Occipital lobe (tissue), 3 donors: ENCODE measurements at places on chromosomes 1 and 21. TPM values are rescaled to one million over a fixed set of nuclear protein-coding genes. Genes with fewer than 3 reads are reported as not detected.

OR2T35 gene
- total RNA-seq: not detected

CBR3 gene
- total RNA-seq: 0.78 TPM

CRYAA gene
- not detected for total RNA-seq

BLACAT1 gene
- total RNA-seq: 0.94 TPM

LCE1D gene
- not detected for total RNA-seq

DNA sequence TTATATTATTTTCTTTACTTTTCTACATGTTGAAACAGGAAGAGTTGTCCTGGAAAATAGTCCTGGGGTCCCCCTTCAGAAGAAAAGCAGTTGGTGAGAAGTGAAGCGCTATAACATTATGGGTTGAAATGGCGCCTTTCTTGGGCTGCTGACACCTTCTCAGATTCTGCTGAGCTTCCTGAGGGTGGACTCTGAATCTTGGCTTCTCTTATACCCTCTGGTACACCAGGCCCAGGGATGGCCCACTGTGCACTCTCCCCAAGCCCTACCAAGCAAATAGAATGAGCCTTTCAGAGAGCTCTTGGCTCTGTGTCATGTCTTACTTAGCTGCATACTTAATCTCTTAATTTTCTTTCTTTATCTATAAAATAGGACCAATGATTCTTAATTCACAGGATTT lies 42.3 kb downstream of the CD247 start:
- no peak for DNase-seq

- no peak for DNase-seq
These were observed 71.4 kb downstream of the MEGF6 start for GRCh38 chr1:3539707-3540425.

DNA sequence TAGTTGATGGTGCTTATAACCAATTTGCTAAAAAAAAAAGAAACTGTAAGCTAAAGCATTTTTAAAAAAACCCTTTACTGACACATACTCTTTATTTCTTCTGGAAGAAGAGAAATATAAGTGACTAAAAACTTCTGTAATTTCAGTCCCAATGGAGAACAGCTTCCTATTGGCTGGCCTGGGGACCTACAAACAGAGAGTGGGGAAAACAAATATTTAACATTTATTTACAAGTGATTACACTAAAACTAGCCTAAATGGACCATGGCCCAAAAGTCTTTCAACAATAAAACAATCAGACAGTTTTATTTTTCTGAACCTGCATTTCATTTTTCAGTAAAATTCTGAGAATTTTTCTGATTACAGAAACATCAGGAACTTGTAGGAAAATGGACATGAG lies 15.2 kb downstream of the TARBP1 start:
- DNase-seq: no peak

DNA sequence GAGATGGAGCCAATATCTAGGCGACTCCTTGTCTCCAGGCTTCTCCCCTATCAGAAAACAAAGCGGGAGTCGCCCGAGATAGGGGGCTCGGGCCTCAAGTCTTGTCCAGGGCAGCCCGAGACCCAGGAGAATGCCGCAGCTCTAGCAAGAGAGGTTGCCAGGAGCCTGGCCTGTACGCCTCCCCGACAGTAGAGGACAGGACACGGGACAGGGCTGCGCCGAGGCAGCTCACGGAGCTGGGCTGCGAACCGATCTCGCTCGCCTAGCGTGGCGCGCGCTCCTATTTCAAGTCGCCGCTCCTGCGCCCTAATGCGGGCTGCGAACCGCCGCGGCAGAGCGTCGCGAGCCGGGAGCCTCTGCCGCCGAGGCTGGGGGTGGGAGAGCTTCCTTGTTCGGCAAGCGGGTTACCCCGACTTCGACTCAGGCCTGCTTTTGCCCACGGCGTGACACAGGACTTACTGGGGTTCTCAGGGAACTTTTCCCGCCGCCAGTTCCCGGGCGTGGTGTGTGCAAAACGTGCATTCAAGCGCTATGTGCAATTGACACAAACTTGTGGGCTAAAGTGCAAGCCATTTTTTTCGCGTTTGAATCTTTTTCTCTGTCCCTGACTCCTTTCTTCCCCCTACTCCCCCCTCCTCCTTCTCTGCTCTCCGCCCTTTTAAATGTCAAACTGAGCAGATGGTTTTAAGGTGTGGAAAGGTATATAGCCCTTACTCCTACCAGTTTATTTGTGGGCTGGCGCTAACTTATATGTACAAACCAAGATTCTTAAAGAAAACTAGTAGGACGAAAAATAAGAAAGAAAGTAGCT lies 2.4 kb upstream of the PROX1 start:
- no peak for DNase-seq

DNA sequence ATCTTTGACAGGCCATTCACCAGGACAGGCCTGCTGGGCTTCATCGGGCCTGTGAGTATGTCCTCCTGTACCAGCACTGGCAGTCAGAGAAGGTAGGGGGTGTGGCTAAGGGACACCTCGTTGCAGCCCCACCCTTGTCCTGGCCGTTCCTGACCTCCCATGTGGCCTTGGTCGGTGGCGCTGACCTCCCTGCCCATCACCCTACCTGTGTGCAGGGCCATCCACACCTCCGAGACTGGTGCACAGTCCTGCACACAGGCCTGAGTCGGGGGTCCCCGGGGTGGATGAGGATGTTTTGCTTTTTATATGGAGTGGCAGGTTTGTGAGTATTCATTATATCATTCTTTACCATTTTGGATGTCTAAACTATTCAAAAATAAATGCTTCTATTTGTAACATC lies 59.0 kb downstream of the S100B start:
- DNase-seq: no peak

DNA sequence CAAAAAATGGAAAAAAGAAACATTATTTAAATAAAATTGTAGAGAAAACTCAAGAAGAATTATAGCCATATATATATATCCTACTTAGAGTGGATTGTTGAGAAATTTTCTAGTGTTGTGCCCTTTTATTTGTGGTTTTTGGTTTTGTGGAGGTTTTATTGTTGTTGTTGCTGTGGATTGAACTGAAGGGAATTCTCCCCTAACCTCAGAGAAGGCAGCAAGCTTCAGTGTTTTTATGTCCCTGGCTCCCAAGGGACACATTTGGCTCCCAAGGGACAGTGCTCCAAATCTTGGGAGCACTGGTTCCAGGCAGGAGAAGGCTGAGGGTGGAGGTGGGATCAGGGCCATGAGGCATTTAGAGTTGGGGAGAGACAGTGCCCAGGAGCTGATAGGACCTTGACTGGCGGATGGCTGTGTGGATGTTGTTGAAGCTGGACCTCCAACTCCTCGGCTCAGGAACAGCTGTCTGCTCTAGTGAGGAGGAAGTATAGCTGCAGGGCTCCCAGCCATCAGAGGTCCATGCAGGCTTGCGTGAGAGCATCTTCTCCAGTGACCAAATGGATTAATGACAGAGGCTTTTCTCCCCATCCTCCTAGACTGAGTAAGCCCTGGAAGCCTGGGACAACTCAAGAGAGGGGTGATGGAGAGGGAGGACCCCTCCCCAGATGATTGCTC lies 100.5 kb downstream of the TEX35 start:
- no peak for DNase-seq

DNA sequence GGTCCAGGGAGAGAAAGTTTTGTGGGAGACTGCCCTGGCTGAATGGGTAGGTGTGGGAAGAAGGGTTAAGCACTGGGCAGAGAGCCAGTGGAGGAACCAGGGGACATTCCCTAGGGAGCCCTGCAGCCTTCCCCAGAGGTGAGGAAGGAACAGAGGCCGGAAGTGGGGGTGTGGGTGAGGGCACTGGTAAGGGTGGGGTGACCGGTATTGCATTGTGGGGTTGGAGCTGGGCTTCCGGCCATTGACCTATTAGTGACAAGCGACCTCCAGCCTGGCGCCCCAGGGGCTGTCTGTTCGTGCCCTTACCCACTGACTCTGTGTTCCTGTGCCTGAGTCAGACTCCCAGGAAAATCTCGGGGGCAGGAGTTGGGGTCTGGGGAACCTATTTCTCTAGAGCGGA lies 3.5 kb upstream of the TSPAN1 start:
- DNase-seq: no peak

- DNase-seq: no peak
These were observed 249.0 kb downstream of the SETD4 start for GRCh38 chr21:35811191-35811806.

- DNase-seq: no peak
These were observed 55.7 kb upstream of the ACADM start for GRCh38 chr1:75668813-75669212.

DNA sequence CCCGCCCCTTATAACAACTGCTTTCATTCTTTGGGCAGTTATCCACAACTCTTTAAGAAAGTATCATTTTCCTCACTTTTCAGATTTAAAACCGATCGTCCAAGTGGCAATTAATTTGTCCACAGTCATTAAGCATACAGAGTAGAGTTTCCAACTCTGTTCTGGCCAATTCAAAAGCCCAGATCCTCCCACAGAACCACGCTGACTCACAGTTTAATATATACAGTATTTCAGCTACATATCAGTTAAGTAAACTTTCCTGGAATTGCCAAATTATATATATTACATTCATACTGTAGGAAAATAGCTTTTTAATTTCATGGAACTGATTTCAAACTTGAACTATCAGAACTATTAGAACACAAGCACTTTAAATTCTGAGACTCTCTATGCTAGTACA lies 163.8 kb upstream of the ESRRG start:
- no peak for DNase-seq

DNA sequence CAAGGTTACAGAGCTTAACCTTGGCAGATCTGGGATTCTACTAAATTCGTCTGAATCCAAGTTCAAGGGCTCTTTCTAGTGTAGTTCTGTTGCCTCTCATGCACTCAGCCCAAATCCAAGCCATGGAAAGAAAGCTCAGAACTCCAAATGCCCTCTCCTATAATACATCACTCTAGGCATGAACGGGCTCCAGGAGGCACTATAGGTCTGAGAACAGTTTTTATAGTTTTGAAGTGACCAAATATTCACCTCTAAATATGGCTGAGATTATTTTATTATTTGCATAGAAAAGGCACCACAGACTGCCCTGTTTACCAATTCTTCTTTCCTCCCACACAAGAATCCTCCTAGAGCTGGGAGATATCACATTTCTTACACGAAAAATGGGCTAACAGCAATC lies 327.9 kb upstream of the BEND5 start:
- no peak for DNase-seq

DNA sequence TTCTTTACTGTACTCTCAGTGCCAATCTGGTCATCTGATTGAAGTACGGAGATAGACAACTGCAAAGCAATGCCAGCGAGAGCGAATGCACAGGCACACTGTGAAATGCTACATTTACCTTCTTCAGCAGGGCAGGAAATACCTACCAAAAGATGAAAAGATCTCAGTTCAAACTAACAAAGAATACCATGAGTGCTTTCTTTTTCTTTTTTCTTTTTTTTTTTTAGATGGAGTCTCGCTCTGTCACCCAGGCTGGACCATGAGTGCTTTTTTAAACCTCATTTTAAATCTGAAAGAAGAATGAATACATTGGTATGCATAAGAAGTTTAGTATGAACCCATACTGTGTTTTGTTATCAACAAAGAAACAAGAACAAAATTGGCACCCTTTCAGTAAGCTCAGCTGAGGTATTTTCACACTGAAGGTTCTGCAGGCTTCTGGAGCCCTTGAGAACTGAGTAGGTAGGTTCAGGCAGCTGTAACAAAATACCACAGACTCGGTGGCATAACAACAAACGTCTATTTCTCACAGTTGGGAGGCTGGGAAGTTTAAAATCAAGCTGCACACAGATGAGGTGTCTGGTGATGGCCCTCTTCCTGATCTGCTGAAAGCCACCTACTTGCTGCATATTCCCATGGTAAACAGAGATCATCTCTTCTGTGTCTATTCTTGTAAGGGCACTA lies 1.7 kb upstream of the CHI3L2 start:
- DNase-seq: no peak

DNA sequence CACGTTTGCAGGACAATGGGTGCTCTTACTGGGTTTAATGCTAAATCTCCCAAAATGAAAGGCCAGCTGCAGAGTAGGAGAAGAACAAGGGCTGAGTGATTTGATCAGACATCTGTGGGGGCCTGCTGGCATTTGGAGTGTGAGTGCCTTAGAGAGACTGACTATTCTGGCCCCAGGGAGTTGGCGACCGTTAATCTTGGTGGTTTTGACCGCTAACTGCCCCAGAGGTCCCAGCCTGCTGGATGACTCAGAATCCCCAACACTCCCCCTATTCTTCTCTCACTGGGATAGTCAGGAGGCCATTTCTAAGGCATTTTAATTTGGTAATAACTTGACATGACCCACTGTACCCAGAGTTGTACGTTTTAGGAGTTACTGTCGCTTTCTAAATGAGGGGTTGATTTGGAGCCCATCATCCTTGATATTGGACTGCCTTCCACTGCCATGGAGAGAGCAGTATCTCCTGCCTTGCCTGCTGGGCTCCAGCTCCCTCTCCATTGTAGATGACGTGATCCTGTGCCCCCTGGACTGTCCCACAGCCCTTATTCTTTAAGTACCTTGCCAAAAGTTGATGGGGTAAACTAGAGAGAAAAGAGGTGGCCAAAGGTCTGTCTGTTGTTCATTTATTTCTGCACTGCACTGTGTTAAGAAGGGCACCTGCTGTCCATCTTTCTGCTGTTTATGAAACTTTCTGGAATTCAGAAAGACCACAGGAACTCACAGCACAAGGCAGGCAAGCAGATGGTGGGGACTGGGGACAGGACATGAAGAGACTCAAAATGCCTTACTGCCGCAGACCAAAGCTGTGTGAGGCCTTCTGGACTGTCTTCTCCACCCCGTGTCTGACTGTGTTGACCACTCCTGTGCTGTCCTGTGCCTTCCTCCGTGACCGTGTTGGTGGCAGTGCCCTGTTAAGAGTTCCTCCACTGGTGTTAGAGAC lies 98.2 kb upstream of the ARTN start:
- DNase-seq: no peak

DNA sequence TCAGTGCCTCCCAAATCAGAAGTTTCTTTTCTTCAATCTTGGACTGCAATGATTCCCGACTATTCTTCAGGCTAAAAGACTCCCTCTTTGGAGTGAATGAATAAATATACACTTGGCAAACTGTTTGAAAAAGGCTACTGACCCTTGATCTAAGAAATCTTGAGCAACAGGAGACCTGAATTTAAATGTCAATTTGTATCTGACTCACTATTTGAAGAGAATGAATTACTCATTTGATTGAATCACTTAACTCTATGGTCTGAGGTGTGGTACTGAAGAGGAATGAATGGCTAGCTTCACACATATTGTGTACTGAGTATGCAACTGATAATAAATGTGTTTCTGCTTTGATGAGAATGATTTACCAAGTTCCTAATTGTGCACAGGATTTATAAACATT lies 4.6 kb upstream of the SMG7 start:
- DNase-seq: no peak
